Endodermal cell (in vitro differentiated cells): ENCODE measurements at places on chromosomes 2 and 18.

- DNase-seq: no peak
Measured at GRCh38 chr2:33322612-33323011, 153.8 kb upstream of the RASGRP3 start.

- no peak for DNase-seq
Measured at GRCh38 chr2:122643725-122644329, 888.4 kb downstream of the TSN start.

- DNase-seq: no peak
Measured at GRCh38 chr18:44799907-44800421, 119.3 kb downstream of the SETBP1 start.

GRCh38 chr2:155687181-155687580, 645.3 kb downstream of the NR4A2 start:
- DNase-seq: no peak

DNA sequence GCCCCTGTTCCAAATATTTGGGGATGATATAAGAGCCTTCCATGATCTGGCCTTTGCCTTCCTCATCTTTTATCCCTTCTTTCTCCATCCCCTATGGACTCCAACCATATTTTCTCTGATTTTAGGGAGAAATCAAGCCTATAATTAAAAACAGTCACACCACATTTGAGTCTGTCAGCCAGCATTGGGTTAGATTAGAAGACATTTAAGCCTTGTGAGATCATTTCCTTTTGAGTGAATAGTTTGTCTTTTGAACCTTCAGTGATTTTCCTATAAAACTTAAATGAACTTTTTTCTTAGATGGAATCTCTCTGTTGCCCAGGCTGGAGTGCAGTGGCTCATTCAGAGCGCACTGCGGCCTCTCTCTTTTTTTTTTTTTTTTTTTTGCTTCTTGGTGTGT, 7.6 kb upstream of the C18orf32 start:
- no peak for DNase-seq

DNA sequence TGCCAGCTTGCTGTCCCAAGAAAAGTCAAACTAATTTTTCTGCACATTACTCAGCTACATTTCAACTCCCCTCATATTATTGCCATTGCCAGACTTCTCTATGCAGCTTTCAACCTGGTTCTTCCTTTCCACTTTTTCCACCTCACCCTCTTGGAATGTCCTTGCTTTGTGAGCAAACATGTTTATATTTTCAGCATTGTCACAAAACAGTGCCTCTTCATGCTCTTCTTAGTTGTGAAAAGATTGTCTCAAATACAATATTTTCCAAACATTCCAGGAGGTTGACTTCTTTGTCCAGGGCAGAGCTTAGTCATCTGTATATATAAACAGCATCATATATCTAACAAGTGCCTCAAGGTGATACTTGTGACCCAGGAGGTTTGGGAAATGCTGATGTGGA, 803.3 kb upstream of the CELF4 start:
- no peak for DNase-seq

DNA sequence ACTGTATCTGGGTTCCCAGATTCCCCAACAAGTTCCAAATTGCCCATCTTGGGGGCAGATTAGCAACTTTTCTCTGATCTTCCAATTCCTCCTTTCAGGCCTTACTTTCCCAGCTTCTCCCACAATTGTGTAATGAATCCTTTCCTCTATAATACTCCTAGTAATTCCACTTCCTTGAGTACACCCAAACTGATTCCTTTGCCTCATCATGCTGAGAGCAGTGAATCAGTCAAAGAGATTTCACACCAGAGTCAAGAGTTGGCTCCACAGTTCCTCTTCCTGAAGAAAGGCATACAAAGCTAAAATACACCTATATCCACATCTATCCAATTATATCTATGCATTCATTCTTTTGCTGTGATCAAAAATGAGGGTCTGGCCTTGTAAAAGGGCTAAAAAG, 28.6 kb upstream of the DAPL1 start:
- no peak for DNase-seq

- DNase-seq: no peak
Measured at GRCh38 chr2:10923965-10924364, 12.2 kb downstream of the KCNF1 start.

- DNase-seq: no peak
Measured at GRCh38 chr2:89849731-89850130, 1158.3 kb downstream of the RPIA start.

- DNase-seq: no peak
Measured at GRCh38 chr18:40851014-40851429, 1104.0 kb upstream of the PIK3C3 start.

DNA sequence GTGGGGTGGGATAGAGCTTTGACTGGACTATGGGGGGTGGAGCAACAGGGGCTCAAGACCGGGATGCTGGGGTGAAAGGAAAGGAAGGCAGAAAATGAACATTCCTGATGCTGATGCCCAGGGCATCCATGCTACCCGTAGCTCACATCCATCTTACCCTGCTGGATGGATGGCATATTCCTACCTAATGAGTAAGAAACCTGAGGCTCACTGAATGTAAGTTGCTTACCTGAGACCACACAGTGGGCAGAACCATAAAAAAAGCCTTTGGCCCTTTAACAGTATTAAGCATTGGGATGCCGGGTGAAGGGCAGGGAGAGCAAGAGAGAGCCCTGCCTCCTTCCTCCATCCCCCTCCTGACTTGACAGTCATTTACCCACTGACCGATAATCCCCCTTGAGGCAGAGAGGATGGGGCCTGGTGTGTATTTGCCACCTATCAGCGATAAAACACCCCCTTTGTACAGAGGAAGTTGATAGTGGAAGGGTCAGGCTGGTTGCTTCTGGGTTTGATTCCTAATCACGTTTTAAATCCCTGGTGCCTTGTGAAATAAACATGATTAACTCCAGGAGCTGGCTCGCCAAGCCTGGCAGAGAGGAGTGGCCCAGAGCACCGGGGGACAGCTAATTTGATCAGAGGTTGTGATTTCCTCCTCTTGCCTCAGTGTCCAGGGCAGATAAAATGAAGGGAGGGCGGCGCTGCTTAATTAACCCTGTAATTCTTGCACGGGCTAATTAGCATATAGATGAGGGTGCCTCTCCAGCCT, 105.9 kb upstream of the HS6ST1 start:
- peak; percentile 41 for DNase-seq

GRCh38 chr2:101270700-101271259, 18.1 kb downstream of the CNOT11 start:
- DNase-seq: no peak

DNA sequence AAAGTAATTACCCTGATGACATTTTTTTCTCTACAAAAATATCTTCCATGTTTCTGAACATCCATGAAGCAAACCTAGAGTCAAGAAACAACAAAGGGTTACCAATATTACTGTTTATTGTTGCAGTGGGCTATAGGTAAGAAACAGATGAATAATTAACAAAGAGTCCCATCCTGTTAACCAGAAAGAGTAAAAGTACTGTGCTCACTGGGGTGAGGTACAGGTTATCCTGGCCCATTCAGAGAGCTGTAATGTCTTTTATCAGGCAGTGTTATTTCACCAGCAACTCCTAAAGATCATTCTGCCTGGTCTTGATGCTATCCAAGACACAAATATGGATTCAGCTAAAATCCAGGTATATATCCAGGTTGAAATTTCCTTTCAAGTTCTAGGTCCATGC, 754.9 kb downstream of the SATB2 start:
- DNase-seq: no peak

DNA sequence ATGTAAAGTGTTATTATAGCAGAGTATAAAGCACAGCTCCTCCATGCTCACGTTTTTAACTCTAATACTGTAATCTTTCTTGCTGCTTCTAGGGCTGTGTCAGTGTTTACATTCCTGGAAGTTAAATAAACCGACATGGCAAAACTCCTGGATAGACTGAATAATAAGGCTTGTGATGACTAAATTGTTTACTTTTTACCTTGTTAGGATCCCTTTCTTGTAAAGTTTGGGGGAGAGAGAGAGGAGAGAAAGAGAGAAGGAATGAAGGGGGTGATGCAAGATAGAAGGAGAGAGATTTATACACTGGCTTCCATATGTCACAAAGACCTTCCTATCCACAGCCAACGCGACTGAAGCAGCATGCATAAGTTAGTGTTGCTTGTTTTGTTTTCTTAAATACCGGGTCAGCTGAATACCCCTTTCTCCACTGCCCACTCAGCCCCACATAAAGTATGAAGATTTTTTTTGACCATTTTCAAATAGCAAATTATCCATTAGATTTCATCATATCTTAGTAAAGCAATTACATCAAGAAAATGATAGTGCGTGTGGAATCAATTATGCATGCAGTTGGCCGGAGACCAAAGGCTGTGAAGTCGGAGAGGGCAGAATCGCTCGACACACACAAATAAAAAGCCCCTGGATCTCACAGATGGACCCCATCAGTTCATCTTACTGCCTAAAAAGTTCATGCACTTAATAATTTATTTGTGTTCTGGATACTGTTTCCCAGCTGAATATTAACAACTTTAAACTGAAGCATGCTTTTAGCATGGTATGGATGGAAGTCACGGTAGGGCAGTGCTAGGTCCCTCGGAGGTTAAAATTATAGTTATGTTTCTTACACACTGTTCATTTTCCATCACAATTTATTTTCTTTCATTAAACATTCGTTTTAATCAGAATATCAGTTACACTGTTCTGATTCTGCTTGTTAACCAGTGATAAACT, 20.1 kb downstream of the BCL11A start:
- no peak for DNase-seq

DNA sequence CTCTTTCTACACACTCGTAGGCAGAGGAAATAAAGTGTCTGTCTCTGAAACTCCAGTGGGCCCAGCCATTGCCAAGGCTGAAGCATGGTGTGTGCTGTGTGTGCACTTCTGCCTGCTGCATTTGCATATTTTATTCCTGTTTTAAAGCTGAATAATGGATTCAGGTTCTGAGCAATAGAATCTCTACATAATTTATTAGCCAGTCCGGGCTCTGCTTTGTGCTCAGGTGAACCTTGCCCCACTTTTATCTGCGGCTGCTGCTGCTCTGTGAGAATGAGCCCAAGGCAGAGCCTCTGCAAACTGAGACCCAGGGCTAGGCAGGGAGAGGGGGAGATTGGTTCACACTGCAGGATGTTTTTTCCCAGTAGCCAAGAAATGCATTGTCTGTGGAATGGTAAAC, 64.6 kb upstream of the SH3BP4 start:
- DNase-seq: no peak

DNA sequence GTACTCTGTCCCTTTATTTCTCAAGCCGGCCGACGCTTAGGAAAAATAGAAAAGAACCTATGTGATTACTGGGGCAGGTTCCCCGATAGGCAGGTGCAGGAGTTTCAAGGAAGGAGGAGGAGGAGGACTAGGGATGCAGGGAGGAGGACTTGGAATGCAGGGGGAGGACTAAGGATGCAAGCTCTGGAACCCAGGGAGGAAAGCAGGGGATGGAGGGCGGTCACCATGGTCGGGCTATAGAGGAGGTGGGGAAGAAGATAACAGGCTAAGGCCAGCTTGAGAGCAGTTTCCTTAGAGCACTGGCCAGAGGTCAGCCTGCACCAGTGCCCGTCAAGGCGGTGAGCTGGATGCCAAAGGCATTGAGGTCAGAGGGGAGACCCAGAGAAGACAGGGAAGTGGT, 18.7 kb upstream of the B3GNT7 start:
- DNase-seq: peak; percentile 82

GRCh38 chr18:5543773-5544389, at the start of gene EPB41L3:
EPB41L3 (minus strand) TSS chr18:5543997; CDS start chr18:5489183, 54,814 bp downstream.
- DNase-seq: peak; percentile 82

GRCh38 chr2:225994748-225995405, 595.4 kb downstream of the NYAP2 start:
- DNase-seq: no peak

DNA sequence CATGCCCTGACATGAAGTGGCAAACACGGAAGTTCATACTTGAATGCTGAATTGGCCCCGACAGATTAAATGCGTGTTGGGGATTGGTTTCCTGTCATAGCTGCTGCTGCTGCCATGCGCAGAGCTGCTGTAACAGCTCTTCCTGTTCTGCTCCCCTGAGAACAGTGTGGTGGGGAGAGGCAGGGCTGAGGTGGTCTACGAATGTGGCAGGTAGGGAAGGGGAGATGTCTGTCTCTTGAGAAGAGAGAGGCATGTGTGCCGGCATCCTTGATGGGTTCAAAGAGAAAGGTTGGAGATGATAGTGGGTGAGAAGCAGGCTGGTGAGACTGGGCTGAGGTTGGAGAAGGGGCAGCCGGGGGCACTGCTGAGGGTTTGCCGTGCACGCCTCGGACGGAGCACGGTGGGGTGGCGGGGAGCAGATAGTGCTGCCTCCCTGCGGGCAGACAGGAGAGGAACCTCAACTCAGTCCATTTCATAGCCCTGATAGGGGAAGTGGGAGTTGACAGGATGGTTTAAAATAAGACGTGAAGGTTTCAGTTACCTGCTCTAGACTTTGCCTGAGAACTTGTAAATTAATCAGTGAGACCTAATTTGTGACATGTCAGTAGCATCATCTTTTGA, 46.1 kb downstream of the TMEM185B start:
- DNase-seq: no peak

GRCh38 chr2:70826696-70827350, 6.4 kb upstream of the CLEC4F start:
- DNase-seq: no peak

- DNase-seq: peak; percentile 82
Measured at GRCh38 chr18:63102941-63103744, 216.4 kb downstream of the BCL2 start.

DNA sequence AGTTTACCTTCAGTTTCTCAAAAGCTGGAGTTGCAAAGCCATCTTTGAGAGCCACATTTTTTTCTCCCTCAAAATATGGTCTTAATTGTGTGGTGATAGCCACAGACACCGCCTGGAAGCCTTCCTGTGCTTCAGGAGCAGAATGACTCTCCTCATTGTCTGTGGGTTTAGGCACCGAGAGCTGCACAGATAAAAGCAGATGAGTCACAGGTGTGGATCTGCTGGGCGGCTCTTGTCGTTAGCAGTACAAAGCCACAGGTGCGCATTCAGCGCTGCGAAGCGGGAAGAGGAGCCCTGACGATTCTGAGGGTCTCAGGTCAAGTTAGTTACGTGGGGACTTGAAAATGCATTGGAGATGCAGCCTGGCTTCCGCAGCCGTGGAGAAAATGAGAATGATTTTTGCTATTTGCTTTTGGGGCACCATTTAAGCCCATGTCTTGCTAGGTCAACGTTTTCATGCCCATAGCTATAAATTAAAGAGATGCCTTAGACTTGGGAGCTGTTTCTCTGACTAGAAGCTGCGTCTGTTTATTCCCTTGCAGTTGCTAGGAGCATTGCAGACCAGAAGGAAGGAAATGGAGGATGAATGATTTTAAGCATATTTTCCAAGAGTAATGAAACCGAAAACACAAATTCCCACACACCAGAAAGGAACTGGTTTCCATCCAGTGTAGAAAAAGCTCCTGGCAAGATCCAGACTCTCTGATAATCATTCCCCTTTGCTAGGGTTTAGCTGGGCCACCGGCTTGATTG, 51.5 kb downstream of the KLHL29 start:
- DNase-seq: peak; percentile 74

GRCh38 chr2:45786030-45786835, 134.8 kb downstream of the PRKCE start:
- no peak for DNase-seq

- no peak for DNase-seq
Measured at GRCh38 chr18:40056079-40056692, 1898.8 kb upstream of the PIK3C3 start.

GRCh38 chr2:220034426-220035130, 407.1 kb downstream of the SLC4A3 start:
- DNase-seq: no peak
